Mesenchymal stem cell (in vitro differentiated cells and primary cell): ENCODE measurements at places on chromosomes 7 and 10.

GRCh38 chr10:122164023-122164601, 107.0 kb upstream of the BTBD16 start:
- peak; percentile 51 for DNase-seq

- DNase-seq = no peak
Observed at GRCh38 chr7:91336106-91336505, 71.9 kb downstream of the FZD1 start.

- DNase-seq = no peak
Observed at GRCh38 chr7:141563956-141564623, 12.9 kb downstream of the AGK start.

DNA sequence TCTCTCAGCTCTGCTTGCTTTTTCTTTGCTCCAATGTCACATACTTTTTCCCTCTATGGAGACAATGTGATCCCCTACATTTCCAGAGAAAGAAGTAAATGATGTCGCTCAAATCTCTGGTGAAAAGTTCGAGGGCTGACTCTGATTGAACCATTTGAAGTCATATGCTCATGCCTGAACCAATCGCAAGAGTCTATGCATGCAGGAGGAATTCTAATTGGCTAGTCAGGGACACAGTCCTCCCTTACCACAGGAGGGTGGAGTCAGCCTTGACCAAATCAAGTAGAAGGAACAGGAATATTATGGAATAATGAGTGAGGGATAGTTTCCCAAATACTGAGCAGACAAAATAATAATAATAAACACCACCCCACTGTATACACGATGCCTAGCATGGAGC, 96.8 kb downstream of the PRLHR start:
- no peak for DNase-seq

GRCh38 chr7:137390076-137390475, 46.5 kb upstream of the PTN start:
- peak; percentile 83 for DNase-seq

- peak; percentile 66 for DNase-seq
Observed at GRCh38 chr7:140640060-140640637, 464 bp downstream of the DENND2A start.

GRCh38 chr10:125101049-125101448, 59.3 kb downstream of the CTBP2 start:
- no peak for DNase-seq

GRCh38 chr10:52391927-52392602, 78.0 kb downstream of the DKK1 start:
- DNase-seq = no peak

DNA sequence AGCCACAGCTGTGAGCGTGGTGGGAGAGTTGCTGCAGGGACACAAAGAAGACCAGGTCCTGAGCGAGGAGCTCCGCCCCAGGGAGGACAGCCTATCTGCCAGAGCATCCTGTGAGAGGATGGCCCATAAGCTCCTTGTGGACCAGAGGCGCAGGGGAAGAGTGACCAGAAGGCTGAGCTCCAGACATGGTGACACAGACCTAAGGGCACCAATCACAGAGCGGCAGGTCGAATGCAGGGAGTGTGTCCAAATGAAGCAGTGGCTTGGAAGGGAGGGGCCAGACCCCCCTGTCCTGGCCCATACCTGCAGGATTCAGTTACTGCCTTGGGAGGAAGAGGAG, 135.8 kb upstream of the TMEM72 start:
- no peak for DNase-seq

DNA sequence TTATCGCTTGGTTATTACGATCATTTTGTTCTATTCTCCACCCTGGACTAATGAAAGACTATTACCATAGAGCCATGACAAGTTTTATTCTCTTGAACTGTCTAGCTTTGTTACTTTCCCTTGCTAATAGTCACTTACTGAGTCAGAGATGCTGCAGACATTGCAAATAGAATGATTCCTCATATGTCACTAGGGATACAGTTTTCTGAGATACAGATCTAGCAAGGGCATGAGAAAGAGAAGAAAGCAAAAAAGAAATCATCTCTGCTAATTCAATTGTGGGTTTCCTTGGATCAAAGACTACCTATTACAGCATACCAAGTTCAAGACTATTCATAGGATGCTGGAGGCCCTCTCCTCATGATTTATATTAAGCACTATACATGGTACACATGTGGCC, 204.3 kb downstream of the MBL2 start:
- peak; percentile 6 for DNase-seq

DNA sequence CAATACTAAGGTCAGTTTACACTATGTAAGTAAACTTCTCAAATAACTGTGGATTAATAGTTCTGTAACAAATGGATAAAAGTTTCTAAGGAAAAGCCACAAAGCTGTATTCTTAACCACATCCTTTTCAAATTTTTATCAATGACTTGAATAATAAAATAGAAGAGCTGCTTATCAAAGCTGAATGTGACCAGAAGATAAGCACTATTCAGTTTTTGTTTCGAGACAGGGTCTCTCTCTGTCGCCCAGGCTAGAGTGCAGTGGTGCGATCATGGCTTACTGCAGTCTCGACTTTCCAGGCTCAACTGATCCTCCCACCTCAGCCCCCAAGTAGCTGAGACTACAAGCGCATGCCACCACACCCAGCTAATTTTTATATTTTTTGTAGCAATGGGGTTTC, 17.0 kb downstream of the UPF2 start:
- no peak for DNase-seq

- DNase-seq = peak; percentile 50
Observed at GRCh38 chr10:20768843-20769242, 128.3 kb downstream of the NEBL start.

GRCh38 chr7:3013975-3014792, 29.5 kb downstream of the CARD11 start:
- no peak for DNase-seq

DNA sequence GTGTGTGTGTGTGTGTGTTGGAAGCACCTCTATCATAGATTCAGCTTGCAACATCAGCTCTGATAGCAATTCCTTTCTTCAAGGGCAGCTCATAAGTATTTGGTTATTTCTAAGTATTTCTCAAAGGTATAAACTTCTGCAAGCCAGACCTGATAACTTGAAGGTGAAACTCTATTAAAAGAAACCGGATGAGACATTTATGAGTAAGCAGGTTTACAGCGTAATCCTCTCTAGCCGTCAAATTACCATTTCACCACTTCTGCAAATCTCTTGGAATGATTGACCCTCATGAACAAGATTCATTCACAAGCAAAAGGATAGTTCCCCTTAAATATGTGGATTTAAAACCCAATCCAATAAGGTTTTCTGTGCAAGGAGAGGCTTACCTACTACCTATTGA, 23.1 kb downstream of the PDE1C start:
- no peak for DNase-seq

DNA sequence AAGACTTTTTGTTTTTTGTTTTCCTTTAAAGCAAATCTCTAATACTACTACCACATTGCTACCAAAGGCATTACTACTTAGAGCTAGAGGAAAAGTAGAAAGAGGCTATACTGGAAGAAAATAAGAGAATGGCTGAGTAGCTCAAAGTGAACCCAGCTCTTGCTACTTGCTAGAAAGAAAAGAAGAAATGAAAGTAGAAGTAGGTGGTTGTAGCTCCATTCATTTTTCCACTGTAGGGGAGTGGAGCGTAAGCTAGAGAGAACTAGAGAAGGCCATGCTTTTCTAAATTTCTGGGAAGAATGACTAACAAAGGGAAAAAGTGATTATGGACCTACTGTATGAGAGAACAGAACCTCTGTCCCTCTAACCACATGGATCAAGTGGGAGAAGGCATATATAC, 184.4 kb downstream of the PON1 start:
- no peak for DNase-seq

GRCh38 chr7:116626886-116627285, 45.1 kb upstream of the MET start:
- no peak for DNase-seq

- DNase-seq = no peak
Observed at GRCh38 chr10:124946945-124947344, 5.0 kb downstream of the ZRANB1 start.

GRCh38 chr10:69861251-69862240, 59.8 kb downstream of the COL13A1 start:
- DNase-seq = peak; percentile 86

- no peak for DNase-seq
Observed at GRCh38 chr7:25636168-25636567, 407.9 kb upstream of the NPVF start.

DNA sequence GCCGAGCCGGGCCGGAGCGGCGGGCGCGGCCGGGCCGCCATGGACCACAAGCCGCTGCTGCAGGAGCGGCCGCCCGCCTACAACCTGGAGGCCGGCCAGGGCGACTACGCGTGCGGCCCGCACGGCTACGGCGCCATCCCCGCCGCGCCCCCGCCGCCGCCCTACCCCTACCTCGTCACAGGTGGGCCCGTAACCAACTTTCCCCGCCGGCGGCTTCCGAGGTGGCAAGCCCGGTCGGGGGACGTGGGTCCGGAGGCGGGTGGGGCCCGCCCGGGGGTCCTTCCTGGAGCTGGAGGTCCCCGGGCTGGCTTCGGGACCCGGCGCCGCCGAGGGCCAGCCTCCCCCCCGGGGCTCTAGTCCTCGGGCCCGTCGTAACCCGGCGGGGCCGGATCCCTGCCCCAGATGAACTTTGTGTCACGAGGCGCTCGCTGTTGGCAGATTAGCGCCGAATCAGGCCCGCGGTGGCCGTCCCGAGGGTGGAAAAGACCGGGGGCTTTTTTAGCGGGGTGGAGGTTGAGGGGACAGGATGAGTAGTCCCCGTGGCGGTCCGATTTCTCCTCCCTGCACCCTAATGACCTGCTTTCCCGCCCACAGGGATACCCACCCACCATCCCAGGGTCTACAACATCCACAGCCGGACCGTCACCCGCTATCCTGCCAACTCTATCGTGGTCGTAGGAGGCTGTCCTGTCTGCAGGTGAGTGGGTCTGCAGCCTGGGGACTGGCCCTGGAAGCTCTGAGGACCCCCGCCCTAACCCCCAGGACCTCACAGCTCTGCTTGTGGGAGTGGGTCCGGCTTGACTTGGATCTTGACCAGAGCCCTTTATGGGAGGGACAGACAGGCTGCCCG, 496 bp downstream of the BRI3 start:
- DNase-seq = no peak

DNA sequence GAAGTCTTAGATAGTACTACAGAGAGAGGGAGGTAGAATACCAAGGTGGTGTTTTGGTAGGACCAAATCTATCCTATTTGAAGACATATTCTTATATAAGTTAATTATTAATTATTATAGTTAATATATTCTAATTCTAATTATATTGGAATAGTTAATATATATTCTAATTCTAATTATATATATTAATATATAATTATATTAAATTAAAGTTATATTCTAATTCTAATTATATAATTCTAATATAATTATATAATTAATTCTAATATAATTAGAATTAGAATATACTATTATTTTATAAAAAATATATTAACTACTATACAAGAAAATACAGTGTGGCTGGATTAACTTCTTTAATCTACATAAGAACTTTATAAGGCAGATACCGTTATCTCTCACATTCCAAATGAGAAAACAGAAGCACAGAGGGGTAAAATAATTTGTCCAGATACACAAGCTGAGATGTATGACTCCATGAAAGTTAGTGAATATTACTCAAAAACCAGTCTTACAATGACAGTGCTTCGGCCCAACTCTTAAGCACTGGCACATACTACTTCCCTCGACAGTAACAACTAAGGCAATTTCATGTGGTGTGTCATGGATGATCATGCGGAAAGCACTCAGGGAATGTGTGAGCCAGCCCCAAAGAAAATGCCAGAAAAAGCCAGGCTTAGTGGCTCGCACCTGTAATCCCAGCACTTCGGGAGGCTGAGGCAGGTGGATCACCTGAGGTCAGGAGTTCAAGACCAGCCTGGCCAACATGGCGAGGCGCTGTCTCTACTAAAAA, 42.6 kb downstream of the TYW1B start:
- peak; percentile 27 for DNase-seq

DNA sequence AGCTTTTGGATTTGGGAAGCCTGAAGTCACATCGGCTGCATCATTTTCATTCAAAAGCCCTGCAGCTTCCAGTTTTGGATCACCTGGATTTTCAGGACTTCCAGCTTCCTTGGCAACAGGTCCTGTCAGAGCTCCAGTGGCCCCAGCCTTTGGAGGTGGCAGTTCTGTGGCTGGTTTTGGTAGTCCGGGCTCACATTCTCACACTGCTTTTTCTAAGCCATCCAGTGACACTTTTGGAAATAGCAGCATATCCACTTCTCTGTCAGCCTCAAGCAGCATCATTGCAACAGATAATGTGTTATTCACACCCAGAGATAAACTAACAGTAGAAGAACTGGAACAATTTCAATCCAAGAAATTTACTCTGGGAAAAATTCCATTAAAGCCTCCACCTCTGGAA, 18.5 kb downstream of the NUP42 start:
- DNase-seq = no peak

- DNase-seq = no peak
Observed at GRCh38 chr7:91566402-91566732, 302.1 kb downstream of the FZD1 start.

DNA sequence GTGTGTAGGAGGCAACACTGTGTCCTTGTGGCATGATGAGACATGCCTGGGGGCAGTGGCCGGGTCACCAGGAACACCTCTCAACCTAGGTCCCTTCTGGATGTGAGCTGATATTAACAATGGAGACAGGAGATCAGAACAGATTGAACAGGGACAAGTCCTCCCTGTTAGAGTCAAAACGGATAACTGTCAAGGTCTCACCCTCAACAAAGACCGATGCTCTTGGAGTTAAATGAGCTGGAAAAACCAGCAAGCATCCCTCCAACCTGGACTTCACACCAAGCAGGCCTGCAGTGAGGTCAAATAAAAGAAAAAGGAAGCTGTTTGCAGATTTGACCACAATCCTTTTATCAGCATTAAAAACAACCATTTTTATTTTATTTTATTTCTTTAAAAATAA, 49.0 kb downstream of the SLIT1 start:
- no peak for DNase-seq

GRCh38 chr7:26397796-26398426, 106.2 kb downstream of the SNX10 start:
- DNase-seq = peak; percentile 36

DNA sequence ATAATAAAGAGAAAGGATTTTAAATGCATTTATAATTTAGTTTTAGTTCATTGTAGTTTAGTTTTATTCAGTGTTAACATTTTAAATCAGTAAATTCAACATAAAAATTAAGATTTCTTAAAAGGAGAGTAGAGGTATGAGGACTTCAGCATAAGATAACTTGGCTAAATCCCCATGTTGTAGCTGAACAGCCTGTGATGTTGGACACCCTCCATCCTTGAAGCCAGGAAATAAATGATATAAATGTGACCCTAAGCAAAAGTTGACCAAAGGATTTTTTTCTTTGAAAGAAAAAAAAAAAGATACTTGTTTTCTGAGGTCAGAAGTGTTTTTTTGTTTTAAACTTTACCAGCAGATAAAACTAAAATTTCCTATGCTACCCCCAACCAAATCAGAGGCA, 48.7 kb downstream of the GNAI1 start:
- DNase-seq = no peak

DNA sequence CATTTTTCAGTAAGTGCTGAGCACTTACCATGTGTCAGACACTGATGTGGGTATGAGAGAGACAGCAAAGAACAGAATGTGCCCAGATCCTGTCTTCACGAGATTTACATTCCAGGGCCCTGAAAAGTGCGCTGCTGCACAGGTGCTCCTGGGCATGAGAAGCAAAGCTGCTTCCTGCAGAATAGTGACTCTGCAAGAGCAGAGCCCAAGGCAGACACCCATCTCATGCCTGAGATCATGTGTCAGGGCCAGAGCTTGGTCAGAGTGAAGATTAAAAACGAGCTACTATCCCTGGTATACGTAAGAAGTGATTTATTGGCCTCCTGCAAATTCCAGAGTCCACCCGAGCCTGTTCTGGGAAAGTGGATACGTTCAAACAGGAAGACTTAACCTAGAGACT, 824.4 kb downstream of the GRID1 start:
- DNase-seq = peak; percentile 30
